ENCODE measurements at places on chromosomes 5 and 9.

DNA sequence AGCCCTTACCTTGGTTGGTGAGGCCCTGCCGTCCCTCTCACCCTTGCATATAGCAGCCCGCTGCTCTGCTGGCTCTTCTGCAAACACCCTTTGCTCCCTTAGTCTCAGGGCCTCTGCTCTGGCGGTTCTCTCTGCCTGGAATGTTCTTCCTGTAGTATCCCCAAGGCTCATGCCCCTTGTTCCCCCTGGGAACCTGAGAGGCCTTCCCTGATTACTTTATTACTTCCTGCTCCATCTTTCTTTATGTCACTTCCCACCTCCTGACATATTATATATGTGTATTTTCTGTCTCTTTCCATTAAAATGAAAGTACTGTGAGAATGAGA, 73.9 kb upstream of the SPRY4 start:
- DNase-seq = no peak

GRCh38 chr5:135601466-135601865, 22.7 kb upstream of the CXCL14 start:
- no peak for DNase-seq

DNA sequence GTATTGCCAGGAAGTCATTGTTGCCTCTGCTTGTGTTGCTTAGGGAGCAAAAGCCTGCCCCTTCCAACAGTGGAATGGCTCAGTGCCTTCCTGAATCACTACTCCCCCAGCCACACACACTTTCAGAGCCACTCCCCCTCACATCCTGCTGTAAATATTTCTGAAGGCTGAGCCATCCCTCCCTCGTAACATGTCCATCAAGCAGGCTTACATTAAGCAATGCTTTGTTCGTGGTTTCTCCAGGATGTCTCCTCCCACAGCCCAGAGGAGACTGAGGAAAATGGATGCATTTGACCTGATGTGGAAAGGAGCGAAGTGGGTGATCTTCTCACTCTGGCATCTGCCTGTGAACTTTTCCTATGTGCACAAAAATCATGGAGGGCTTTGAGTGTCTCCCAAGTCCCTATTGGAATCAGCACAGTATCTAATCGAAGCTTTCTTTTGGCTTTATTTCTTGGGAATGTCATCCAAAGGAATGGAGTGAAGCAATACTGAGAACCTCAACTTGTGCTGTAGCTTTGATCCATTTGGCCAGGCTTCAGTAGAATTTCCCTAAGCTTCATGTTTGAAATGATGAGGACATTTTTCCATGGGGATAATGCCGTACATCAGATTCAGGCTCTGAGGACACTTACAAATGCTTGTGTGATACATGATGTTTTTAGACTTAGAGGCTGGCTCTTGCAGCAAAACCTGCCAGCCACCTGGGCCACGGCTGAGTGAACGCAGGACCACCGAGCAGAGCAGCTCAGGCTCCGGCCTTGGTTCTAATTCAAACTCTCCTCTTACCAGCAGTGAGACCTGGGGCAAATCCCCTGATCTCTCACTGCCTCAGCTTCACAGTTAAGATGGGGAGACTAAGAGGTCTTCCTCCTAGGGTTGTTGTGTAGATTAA, 389.1 kb downstream of the ENC1 start:
- peak; percentile 8 for DNase-seq

GRCh38 chr5:6143523-6143922, 234.8 kb downstream of the MED10 start:
- DNase-seq = no peak

DNA sequence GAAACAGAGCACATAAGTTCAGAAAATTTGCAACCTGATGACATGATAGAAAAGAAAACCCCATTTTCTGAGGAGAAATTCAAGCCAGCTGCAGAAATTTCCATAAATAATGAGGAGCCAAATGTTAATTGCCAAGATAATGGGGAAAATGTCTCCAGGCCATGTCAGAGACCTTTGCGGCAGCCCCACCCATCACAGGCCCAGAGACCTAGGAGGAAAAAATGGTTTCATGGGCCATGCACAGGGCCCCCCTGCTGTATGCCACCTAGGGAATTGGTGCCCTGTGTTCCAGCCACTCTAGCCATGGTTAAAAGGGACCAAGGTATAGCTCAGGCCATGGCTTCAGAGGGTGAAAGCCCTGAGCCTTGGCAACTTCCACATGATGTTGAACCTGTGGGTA, 118.1 kb downstream of the NR2F1-AS1 start:
- DNase-seq = no peak

DNA sequence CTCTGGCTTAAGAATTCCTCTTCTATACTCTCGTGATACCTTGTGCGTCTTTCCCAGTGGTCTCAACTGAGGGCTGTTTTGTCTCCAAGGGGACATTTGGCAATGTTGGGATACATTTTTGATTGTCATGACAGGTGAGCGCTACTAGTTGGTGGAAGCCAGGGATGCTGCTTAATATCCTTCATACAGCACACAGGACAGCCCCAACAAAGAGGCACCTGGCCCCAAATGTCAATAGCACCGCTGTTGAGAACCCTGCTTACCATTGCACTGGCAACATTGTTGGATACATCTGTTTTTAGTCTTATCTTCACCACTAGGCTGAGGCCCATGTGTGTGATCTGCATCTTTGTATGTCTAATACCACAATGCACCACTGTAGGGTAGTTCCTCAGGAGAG, 114.1 kb downstream of the C9orf152 start:
- DNase-seq = no peak

DNA sequence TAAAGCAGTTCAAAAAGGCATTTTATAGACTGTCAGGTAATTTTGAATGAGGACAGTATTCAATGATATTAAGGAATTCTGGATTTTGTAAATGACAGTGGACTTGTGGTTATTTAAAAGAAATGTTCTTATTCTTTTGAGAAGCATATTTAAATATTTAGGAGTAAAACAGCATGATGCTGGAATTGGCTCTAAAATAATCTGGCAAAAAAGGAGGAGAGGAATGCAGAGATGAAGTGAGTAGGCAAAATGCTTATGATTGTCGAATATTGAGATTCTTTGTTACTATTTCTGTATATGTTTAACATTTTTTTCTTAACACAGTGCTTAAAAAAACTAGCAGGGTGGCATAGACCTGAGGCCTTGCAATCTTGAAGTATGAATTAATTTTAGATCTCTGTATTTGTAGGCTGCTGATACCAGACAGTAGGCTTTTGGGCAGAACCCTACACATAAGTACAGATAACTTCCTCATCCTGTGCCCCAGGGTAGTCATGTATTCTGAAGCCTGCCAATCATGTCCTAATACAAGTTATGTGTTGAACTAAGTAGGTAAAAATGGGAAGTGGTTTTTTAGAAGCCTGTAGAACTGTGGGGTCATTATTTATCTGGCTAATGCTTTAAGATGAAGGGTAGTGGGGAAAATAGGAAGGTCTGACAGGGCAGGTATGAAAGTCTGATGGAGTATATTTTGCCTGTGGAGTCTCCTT, 9.4 kb downstream of the CD180 start:
- no peak for DNase-seq

- DNase-seq = no peak
Observed at GRCh38 chr5:59246882-59247281, 646.6 kb downstream of the PDE4D start.

DNA sequence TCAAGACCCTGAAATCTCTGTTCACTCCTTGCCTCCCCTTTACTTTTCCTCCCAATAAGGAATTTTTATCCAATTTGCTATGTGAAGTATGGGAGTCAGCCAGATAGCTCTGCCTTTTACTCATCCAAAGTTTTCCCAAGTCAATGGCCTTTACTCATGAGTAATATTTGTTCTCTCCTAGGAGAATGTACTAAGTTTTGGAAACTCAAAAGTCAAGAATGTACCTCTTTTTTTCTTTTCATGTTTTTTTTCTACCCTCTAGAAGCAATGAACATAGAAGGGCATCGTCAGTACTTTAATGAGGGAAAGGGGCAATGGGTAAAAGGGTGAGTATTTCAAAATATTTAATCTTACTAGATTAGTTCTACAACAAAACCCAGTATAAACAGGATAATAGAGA, 140.2 kb upstream of the SGCD start:
- DNase-seq = no peak

DNA sequence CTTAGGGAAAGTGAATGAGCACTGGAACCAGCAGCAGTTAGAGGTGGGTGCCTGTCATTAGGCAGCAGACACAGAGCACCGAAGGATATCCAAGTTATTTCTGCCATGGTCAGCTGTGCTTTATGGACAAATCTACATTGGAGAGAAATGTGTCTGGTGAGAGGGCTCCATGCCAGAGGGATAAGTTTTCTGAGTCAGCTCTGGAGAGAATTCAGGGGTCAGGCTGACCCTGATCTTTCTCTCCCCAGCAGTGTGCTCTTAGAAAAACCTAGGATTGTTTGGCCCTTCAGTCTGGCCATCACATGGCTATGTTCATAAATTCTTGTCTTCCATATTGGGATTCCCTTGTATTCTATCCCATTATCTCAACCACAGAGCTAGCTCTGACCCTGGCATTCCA, 8.9 kb upstream of the IL17B start:
- DNase-seq = no peak

DNA sequence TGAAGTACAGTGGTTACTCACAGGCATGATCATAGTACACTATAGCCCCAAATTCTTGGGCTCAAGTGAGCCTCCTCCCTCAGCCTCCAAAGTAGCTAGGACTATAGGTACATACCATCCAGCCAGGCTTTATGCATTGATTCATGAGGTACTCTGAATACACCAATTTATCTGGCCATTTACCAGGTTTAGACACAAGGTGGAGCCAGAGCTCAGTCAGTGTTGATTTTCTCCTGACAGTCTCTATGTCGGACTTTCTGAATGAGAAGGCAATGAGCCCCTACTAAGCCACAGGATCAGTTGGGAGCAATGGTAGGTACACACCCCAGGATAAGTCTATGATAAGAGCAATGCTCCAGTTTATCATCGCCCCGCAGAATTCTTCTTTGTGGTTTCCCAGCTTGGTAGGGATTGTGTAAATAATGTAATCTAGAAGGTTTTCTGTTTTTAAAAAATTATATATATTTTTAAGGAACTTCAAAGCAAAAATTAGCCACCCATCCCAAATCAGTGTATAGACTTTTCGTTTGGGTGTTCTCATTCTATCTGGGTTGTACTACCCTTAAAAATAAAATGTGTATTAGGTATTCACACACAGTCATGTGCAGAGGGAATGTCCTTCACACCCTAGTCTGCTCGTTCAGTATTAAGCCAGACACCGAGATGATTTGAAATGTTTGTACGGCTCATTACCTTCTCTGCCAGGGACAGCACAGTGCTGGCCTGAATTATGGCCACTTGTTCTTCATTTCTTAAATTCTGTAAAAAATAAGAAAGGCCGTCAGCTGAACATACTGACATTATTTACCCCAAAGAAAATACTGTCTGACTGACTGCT, 118.4 kb upstream of the DPYSL3 start:
- DNase-seq = peak; percentile 55

GRCh38 chr9:2496934-2497333, 124.7 kb upstream of the VLDLR start:
- DNase-seq = no peak

DNA sequence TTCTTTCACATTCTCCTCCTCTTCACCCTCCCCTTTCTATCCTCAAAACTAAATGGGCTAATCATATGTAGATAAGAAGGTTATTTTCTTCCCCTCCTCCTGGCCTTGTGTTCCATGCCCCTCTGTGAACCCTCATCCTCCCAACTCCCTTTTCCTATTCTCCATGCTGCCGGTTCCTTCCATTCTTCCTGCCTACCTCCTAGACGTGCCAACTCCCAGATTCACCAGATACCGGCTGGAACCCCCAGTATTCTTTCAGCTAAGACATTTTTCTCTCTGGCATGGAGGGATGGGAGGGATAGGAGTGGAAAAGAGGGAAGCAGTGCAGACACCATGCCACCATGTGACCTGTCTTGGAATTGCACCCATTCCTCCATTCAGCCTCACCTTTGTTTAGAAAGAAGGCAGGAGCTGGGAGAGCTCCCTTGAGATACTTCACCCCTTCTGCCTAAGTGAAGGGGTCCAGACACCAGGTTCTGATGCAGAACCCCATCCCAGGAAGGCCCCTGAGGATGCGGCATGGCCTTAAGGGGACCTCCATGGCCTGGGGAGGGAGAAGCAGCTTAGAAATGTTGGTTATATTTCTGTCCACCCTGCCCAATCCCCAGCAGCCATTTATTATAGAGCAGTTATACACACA, 4.8 kb downstream of the DNAJB5 start:
- no peak for DNase-seq

DNA sequence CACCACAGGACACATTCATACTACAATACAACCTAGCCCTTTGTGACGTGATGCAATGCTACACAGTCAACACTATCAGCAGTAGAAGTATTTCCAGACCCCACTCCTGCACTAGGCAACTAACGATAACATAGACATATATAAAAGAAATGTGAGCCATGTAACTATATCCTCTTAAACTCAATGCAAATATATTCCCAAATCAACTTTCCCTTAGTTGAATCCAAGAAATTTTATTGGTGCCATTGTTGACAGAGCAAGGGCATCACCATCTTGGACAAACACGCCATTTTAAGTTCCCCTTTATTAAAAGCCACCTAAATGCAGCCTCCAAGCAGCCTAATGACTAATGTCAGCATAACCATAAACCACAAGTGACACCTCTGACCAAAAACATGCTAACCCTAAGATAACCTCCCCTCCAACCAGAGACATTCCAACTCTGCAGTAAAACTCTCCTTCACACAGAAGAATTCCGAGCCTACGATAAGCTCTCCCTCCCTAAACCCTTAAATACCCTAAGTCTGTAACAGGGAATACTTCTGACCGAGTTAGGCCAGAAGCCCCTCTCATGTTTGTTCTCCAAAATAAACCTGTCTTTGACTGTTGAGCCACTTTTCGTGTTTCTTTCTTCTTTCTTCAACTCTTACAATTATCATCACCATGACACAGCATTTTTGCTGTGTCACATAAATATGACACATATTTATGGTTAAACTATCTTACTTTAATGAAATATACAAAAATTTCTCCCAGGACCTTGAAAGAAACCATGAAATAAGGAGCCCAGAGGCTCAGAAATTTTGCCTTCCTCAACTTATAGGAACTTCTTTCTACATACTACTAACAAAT, 1497.8 kb downstream of the EFNA5 start:
- no peak for DNase-seq

GRCh38 chr5:52624291-52624690, 163.4 kb upstream of the ITGA1 start:
- DNase-seq = no peak

DNA sequence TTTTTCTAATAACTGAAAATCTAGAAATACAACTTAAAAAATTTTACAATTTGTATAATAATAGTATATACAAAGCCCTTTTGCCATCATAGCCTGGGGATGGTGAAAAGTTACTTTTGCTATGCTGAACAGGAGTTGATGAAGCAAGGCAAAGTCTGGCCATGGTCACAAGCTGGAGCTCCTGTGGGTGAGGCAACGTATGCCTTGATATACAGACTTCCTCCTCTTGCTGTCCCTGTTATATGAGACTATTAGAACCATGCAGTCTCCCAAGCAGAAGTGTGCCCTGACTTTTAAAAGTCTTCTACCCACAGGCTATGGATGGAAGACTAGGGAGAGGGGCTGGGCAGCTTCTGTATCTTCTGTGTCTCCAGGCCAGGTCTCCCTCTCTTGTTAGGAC, 15.7 kb downstream of the FAM151B start:
- no peak for DNase-seq

DNA sequence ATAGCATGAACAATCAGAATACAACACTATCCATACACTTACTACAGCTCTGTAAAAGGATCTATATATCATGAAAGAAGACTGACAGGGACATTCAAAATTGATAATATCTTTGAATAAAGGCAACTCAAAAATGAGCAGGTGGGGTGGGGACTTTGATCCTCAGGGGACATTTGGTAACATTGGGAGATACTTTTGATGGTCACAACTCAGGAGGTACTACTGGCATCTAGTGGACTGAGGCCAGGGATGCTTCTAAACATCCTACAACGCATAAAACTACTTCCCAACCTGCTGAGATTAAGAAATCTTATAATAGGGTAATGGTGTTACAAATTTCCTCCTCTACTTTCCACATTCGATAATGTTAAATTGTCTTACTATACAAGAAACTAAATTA, 243.9 kb downstream of the ARL15 start:
- no peak for DNase-seq

Measured in amygdala (tissue), 56 donors.